AG20443 (cell line): ENCODE measurements at places on chromosomes 5 and 9.

GRCh38 chr5:113548396-113548795 is 34.9 kb downstream of the YTHDC2 start:
- no peak for DNase-seq

DNA sequence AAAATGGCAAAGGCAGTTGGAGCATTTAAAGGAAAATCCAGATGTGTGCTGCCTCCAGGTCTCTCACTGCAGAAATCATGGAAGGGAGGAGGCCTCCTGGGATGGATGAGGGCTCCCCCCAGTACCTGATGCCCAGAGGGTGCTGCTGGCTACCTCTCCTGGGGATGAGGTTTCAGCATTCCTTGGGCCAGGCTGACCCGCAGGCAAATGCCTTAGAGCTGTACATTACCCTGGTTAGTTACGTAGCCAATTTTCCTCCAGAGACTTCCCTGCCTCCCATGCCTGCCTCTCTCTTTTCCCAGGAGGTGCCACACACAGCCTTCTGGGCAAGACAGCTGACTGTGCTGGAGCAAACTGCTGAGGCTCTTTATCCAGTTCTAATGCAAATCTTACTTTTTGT is 65.3 kb downstream of the RGS3 start:
- DNase-seq = no peak

- no peak for DNase-seq
Measured at GRCh38 chr5:135747824-135748223, 86.6 kb upstream of the SLC25A48 start.

- DNase-seq = no peak
Measured at GRCh38 chr5:16392718-16393117, 72.9 kb downstream of the ZNF622 start.

GRCh38 chr9:105637787-105638395 is 24.4 kb upstream of the TAL2 start:
- no peak for DNase-seq

DNA sequence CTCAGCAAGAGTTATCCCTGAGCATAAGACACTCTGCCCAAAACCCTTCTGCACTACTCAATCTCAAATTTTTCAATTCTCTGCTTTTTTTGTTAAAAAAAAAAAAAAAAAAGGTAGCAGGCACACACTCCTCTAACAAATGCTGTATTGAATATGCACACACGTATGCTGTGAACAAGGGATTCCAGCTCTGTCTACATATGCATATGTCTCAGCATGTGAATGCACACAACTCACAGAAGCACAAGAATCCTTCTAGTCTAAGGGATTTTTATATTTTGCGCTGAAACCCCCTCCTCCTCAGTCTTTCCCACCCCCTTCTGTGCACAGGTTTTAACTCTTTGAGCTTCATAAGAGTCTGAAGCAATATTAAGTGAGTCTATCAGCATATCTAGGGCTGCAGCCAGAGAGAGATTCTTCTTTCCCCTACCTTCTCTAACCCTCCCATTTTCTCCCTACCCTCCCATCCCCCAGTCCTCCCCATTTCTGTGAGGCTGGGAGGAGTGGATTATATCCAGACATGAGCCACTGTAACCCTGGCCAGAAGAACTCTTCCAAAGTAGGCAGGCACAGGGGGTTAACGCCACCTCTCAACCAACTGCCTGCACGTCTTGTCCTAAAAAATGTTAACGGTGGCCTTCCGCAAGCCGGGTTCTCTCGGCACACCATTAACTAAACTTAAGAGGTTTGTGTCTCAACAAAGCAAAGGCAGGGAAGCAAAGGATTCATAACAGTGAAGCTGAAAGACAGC is 1.0 kb downstream of the GABRB2 start:
- no peak for DNase-seq

- DNase-seq = no peak
Measured at GRCh38 chr5:98775246-98776065, 2.0 kb downstream of the RGMB start.

GRCh38 chr5:34998058-34998789 is 49.5 kb downstream of the AGXT2 start:
- DNase-seq = peak; percentile 24

- no peak for DNase-seq
Measured at GRCh38 chr9:16043756-16044578, 491.1 kb downstream of the CCDC171 start.

GRCh38 chr9:93667006-93667405 is 90.6 kb downstream of the PHF2 start:
- DNase-seq = no peak

DNA sequence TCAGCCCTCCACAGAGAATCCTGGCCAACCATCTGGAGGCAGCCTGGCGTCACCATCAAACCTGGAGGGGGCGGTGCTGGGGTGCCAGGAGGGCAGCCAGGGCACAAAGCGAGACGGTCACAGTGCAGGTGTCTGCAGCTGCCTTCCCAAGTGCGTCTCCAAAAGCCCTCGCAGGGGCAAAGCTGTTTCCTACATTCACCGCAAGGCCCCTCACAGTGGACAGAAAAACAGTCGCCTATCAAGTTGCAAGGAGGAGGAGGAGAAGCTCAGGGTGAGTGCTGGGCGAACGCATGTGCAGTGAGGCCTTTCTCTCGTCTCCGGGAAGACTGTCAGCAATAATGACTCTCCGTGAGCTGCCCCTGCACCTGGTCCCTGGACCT is 18.0 kb upstream of the LHX3 start:
- no peak for DNase-seq

DNA sequence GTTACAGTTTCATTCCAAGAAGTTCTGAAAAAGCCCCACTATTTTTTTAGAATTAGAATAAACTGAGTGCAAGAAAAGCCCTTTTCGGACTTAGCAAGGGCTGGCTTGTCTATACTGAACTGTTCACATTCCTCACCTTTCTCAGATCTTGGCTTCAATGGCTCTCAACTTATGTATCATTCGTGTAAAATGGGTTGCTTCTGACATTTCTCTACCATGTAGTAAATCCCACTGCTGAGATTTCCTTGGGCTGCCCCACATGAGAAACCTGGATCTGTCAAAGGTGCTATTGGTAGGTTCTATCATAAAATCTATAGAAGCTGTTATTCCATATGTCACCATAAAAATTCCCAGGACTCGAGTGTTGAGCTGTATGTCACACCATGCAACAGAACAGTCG is 454.3 kb downstream of the CTNND2 start:
- DNase-seq = no peak

DNA sequence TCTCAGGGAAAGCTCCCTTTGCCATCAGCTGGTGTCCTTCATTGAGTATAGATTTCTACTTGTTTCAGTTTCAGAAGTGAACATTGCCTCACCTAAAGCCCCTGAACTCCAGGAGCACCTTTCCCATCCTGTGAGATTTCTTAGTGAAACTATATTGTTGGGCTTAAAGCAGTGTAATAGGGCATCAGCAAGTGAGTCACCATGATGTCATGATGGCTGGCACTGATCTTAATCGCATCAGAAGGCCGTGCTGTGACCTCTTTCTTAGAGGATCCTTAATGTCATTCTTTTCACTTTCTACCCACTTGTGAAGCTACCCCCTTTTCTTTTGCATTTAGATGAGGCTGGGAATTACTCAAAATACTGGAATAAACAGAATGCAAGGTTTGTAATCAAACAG is 401.3 kb downstream of the MTRR start:
- DNase-seq = no peak

- DNase-seq = no peak
Measured at GRCh38 chr9:90816690-90817089, 15.1 kb downstream of the SYK start.

- peak; percentile 37 for DNase-seq
Measured at GRCh38 chr5:77560677-77561263, 68.7 kb upstream of the WDR41 start.

DNA sequence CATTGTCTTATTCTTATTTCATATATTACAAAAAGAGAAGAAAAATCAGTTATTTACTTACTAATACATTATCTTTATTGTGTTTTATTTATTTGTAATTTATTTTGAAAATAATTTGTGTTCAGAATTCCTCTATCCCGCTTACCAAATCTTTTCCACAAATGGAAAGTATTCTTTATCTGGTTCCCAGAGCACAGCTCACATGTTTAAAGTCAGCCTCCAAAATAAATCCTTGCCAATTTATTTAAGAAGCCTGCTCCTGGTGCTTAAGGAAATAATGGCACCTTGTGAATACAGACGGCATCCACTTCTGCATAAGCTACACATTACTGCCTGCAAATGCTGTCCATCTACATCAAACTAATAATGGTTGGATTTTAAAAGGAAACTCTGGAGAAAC is 435.4 kb downstream of the MTRR start:
- DNase-seq = no peak

DNA sequence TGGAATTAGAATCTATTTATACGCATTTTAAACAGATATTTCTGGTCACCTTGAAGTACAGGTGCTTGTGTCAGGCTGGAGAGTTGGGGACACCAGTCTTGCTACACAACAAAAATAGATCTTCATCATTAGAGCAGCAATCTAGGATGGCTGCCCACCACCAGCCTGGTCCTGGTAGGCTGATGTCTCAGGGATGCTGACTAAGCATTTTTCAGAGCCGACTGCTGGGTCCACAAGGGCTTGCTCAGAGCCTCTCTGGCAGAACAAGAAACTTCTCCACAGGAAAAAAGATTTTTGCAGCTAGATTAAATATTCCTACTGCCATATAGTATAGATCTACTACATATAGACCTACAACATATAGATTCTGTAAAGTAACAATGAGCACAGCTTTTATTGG is 12.0 kb upstream of the FAM81B start:
- DNase-seq = no peak

DNA sequence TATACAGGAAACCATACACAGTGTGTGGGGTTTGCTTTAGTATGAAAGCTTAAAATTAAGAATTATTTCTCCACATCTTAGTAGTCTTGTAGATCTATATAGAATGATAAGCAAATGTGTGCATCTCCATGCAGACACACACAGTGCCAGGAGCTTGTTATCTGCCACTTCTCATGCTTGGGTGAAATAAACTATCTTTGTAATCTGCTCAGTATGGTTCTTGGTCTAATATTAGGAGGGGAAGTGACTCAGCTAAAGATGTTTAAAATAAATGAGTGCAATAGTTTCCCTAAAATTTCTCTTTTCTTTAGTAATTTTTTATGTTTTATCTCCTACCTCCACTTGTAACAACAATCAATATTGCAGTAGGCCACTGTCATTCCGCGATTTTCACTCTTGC is 689.6 kb downstream of the TAF11L14 start:
- no peak for DNase-seq

- DNase-seq = peak; percentile 66
Measured at GRCh38 chr9:79129865-79130480, 441.8 kb upstream of the TLE4 start.

DNA sequence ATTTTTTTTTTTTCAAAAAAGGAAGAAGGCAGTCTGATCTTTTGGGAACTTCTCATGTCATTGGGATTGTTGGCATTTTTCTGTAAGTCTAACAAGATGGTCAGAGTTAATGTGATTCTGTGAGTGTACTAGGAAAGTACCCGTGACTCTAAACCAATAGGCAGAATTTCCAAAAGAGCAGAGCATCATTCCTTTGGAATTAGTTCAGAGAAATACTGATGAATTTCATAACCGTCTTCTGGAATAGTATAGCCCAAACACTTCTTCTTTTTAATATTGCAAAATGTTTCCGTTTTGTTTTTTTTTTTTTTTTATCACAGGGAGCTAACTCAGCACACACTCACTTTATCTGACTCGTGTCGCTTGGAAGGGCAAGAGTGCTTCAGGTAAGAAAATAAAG is 407.4 kb downstream of the DTWD2 start:
- DNase-seq = peak; percentile 59

- DNase-seq = peak; percentile 71
Measured at GRCh38 chr9:91758491-91758981, 191.5 kb downstream of the ROR2 start.

- no peak for DNase-seq
Measured at GRCh38 chr9:135925496-135926133, 18.3 kb upstream of the CAMSAP1 start.

GRCh38 chr5:67416133-67416937 is 219.7 kb upstream of the CD180 start:
- no peak for DNase-seq

- peak; percentile 54 for DNase-seq
Measured at GRCh38 chr9:91991721-91992341, 41.8 kb upstream of the ROR2 start.

DNA sequence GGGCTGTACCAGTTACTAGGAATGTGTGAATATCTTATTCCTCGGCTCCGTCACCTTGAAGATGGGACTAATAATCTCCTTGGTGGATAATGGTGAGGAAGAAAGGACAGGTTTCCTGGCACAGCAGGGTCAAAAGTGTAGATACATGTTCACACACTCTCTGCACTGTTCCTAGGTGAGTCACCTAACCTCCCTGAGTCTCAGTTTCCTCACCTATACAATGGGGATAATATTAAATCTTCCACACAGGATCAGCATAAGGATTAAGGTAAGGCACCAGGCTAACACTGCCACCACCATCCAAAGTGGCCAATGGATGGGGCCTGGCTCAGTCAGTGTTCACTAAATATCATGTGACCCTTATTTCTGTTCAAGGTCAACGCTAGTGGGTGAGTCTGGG is 66.9 kb downstream of the PSMB7 start:
- no peak for DNase-seq

DNA sequence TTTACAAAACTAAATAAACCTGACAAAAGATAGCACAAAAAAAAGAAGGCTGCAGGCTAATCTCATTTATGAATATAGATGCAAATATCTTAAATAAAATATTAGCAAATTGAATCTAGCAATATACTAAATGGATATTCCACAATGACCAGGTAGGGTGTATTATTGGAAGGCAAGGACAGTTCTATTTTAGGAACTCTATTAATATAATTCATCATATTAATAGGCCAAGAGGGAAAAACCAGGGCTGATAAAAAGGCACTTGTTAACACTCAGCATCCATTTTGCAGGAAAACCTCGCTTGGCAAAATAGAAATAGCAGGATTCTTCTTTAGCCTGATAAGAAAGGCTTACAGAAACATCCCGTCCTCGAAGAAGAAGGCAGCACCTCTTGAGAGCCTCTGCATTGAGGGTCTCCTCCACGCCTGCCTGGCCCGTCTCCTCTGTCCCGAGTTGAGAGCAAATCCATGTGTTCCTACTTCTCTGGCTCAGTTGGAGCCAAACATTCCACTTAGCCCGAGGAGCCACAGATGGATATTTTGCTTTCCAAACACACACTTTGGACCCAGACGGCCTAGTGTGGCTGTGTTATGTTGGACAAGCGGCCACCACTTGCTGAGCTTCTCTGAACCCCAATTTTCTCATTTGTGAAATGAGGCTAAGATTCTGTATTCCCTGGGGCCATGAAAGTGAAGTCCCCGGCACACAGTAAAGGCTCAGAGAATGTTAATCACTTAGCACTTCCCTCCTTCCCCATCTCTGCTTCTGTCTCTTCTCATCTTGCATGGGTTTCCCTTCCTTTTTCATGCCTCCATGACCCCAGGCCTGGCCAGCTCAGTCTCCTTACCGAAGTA is 181.8 kb upstream of the MVB12B start:
- peak; percentile 7 for DNase-seq

- DNase-seq = peak; percentile 60
Measured at GRCh38 chr9:114098021-114098935, 814 bp downstream of the KIF12 start.

DNA sequence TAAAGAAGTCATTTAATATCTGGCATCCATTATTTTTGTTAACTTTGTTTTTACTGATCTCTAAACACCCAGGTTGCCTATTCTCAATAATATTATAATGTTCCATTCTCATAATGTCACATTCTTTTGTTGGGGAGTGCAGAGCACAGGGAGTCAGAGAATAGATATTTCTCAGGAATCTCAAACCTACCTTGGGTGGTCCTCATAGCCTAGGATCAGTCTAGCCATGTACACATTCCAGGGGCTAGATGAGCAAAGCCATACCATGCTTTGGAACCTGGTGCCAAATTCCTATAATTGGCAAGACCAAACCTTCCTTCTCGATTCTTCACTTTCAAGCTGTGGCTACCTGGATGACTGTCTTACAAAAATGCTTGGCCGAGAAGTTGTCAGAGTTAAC is 1124.7 kb upstream of the WWC1 start:
- DNase-seq = no peak
